Forelimb muscle (tissue), 1 donor: ENCODE measurements at places on chromosomes 1 and 21. TPM values are rescaled to one million over a fixed set of nuclear protein-coding genes. Genes with fewer than 3 reads are reported as not detected.

IVL gene
- not detected for polyA plus RNA-seq

FNDC10 gene
- 2.0 TPM for polyA plus RNA-seq

THEM5 gene
- polyA plus RNA-seq: 0.56 TPM

NUP210L gene
- 0.03 TPM for polyA plus RNA-seq

LY9 gene
- polyA plus RNA-seq: 0.34 TPM

DMBX1 gene
- not detected for polyA plus RNA-seq

GPR52 gene
- polyA plus RNA-seq: not detected

CYP4B1 gene
- not detected for polyA plus RNA-seq

RAD54L gene
- polyA plus RNA-seq: 5.5 TPM

COL16A1 gene
- polyA plus RNA-seq: 111 TPM

CYP4Z1 gene
- polyA plus RNA-seq: 0.27 TPM

PDE4B gene
- 16.7 TPM for polyA plus RNA-seq

KLF17 gene
- polyA plus RNA-seq: 0.13 TPM

NMNAT2 gene
- 0.68 TPM for polyA plus RNA-seq

GSTM5 gene
- polyA plus RNA-seq: 16.6 TPM

C1orf21 gene
- 50.0 TPM for polyA plus RNA-seq

MAGOH gene
- polyA plus RNA-seq: 41.6 TPM

NENF gene
- 70.2 TPM for polyA plus RNA-seq

MTR gene
- 19.7 TPM for polyA plus RNA-seq

TEX38 gene
- polyA plus RNA-seq: 0.27 TPM

ATAD3C gene
- 0.30 TPM for polyA plus RNA-seq

PIGM gene
- 5.2 TPM for polyA plus RNA-seq

PIK3C2B gene
- polyA plus RNA-seq: 27.6 TPM

NTRK1 gene
- 0.37 TPM for polyA plus RNA-seq
